ENCODE measurements at places on chromosomes 3 and 15. TPM values are rescaled to one million over a fixed set of nuclear protein-coding genes. Genes with fewer than 3 reads are reported as not detected.
A peak's percentile ranks its signal among the peaks of the same experiment; 100 is the strongest.

DNA sequence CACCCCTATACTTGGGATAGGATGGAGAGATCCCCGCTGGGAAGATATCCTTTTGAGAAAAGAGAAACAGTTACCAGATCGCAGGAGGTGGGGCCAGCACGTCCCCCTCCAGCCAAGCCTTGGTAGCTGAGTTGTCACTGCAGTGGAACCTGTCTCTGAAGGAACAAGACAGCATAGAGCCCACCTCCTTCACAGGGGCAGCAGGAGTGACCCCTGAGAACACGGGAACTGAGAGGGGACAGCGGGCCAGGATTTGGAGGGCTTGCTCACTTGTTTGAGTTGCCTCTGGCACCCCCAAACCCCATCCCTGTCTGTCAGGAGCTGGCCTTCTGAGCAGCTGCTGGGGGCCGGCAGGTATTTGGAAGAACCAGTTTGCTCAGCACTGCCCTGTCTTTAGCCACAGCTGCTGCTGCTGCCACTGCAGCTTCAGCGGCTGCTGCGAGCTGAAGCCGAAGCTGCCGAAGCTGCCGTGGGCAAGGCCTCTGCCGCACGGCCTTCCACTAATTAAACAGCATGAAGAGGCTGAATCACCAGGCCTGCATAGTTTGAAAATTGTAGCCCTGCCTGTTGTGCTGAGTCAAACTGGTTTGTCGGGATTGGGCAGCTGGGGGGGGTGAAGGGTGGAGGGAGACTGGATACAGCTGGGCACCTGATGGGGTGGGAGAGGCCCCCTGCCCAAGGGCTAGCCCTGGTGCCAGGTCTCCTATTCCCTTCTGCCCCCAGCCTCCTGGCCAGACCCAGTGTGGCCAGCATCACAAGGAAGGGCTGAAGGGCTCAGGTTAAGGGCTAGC is 4.0 kb downstream of the EPHB3 start:
- peak; percentile 88 for DNase-seq

DNA sequence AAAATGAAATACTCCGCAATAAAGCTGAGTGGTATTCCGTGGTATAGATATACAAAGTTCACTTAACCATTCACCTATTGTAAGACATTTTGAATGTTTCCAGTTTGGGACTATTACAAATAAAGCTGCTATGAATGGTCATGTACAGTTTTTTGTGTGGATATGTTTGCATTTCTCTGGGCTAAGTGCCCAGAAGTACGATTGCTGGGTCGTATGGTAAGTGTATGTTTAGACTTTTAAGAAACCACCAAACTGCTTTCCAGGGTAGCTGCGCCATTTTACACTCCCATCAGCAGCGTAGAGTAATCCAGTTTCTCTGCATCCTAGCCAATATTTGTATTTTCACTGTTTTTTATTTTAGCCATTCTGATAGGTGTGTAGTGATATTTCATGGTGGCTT is 208.4 kb upstream of the TLE3 start:
- no peak for DNase-seq

DNA sequence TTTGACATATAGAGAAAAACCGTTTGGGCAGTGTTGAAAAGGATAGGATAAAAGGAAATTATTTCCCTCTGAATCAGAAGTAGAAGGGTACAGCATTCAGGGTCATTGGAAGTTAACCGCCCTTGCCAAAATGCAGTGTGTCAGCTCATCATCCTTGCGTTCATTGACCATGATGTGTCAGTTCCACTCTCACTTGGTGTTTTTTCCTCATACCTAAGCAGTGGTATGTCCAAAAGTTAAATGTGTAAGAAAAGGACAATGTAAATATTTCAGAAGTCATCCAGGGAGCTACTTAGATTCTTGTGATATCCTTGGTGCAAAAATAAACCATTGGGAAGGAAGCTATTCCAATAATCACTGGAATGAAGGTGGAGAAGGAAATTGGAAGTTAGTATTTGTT is 50.7 kb downstream of the MAP6D1 start:
- DNase-seq, result peak; percentile 4

DNA sequence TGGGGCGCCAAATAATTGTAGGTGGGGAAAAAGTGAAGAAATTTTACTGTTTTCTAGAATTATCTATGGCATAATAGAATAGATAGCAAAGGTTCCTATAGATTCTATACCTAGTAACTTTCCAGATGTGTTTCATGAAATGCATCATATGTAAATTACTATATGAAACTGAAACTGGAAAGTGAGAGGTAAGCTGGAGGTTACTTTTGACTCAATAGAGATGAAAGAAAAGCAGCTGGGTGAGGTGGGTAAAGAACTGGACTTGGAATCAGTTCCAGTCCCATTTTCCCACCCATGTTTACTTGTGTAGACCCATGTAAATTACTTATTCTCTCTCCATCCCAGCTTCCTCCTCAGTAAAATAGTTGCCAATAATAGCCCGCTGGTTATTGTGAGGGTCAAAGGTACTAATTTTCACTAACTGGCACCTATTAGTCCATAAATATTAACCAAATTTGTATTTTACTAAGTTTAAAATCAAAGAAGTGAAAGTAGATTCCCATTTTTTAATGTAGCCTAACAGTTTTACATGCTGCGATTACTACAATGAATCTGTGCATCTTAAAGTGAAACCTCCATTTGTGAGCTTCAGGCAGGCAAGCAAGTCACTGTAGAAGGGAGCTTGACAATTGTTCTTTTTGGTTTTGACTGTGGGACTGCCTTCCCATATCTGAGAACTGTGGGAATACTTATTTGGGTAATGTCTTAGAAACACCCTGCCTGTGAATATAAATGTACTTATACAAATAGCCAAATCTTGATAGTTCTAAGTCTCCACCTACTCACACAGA is 312.1 kb downstream of the SLC9A9 start:
- no peak for DNase-seq

GRCh38 chr15:51909584-51909983 is 62.0 kb downstream of the LEO1 start:
- DNase-seq, result no peak

- no peak for DNase-seq
Observed at GRCh38 chr15:101694261-101694660, 30.0 kb downstream of the TARS3 start.

Gene LMCD1
- total RNA-seq, result 31.2 TPM

Gene NPAP1
- not detected for total RNA-seq

GRCh38 chr3:155658671-155659261 is 86.1 kb downstream of the PLCH1 start:
- no peak for DNase-seq

Gene TPM1
- total RNA-seq, result 192 TPM

Data from LHCN-M2 (cell line).